ENCODE measurements at places on chromosomes 16 and 17. TPM values are rescaled to one million over a fixed set of nuclear protein-coding genes. Genes with fewer than 3 reads are reported as not detected.
A peak's percentile ranks its signal among the peaks of the same experiment; 100 is the strongest.

Gene ZNF423
- 28.3 TPM for total RNA-seq

Gene CSH2
- total RNA-seq: not detected

Gene P2RX1
- 0.55 TPM for total RNA-seq

Gene WNT9B
- 0.99 TPM for total RNA-seq

Gene SNAI3
- 0.33 TPM for total RNA-seq

Gene CMTM4
- total RNA-seq: 34.8 TPM

- peak; percentile 36 for DNase-seq
Measured at GRCh38 chr17:45942284-45942683, 47.9 kb downstream of the MAPT start.

DNA sequence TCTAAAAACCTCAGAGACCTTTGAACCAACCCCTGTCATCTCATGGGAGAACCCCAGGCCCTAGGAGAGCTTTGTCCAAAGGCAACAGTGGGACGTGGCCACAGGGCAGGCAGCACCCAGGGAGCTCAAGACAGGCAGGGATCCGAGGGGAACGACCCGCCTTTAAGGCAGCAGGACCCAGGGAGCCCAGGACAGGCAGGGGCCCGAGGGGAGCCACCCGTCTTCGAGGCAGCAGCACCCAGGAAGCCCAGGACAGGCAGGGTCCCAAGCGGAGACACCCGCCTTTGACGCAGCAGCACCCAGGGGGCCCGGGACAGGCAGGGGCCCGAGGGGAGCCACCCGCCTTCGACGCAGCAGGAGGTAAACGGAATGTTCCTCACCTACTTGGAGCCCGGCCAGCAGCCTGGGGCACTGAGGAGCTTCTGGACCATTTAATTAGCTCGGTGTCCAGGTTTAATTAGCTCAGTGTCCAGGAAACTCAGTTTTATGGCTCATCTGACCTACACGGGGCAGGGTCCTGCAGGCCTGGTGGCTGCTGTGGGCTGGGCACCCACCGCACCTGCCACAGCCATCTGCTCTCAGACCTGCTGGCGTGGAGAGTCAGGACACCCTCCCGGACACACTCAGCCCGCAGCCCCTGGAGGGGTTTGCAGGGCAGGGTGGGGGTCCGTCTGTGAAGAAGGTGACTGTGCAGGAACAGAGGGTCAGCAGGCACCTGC, 24.4 kb downstream of the PIEZO1 start:
- DNase-seq: peak; percentile 19

- DNase-seq: peak; percentile 68
Measured at GRCh38 chr17:11178581-11178980, 62.4 kb upstream of the SHISA6 start.

GRCh38 chr17:10357768-10358167, 15.0 kb downstream of the MYH13 start:
- DNase-seq: no peak

- DNase-seq: no peak
Measured at GRCh38 chr17:32609085-32609484, 122.3 kb downstream of the CDK5R1 start.

- DNase-seq: no peak
Measured at GRCh38 chr17:10557422-10557821, 8.0 kb upstream of the MYH2 start.

DNA sequence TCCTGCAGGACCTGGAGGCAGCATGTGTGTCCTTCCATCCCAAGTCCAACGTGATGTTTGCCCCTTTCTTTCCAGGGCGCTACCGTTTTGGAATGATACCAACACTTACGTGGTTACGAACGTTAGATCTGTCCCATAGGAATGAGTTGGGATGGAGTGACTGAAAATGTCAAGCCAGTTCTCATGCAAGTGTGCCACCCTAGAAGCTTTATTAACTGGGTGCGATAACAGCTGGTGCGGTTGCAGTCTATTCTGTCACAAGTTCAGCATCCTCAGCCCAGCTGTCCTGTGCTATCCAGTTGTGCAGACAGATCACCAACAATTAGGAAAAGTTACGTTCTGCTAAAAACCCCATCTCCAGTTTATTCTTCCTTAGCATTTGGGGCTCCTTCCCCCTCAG, 52.5 kb downstream of the BANP start:
- no peak for DNase-seq

- no peak for DNase-seq
Measured at GRCh38 chr16:64864232-64864809, 257.5 kb downstream of the CDH11 start.
